SK-MEL-5 (cell line): ENCODE measurements at places on chromosomes 4 and X.

DNA sequence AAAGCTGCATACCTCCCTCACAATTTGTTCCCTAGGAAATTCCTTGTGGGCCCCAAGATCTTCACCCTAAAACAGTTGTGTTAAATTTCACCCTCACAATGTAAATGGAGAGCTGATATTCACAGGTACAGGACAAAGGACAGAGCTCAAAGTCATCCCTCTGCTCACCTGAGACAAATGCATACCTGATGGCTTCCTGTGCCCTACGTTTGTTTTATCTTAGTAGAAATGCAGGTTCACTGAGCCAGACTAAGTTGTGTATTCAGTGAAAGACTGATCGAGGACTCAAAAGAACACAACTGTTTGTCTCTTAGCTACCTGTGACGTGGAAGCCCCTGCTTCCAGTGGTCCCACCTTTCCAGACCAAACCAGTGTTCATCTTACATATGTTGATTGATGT is 53.6 kb downstream of the TRMT44 start:
- DNase-seq = no peak

DNA sequence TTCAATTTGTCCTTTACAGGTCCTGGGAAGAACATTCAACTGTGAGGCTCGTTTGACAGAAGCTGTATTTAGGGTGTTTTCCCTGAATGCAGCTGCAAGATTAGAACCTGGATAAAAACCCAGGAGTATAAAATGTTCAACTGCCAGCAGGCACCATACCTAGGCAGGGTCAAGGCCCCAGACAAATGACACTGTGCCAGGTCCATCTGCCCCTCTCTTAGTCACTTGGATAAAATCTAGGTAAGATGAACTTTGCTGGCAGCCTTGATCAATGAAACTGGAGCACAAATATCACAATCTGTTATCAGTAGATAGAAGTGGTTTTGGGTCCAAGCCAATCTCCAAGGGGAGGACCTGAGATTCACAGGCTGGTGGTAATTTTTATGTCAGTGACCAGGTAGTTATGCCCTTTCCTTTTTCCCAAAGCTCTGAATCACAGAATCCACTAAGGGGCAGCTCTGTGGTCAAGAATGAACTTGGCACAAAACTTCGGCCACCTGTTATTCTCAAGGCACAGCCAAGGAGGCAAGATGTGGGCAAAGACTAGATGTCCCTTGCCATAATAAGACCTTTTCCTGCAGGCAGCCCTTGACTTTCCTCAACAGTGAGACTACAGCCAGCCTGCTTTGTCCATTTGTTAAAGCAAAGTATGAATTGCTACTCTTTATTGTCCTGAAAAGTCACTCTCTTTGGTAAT is 501.0 kb downstream of the PPARGC1A start:
- DNase-seq = no peak

- DNase-seq = no peak
These were observed 115.0 kb upstream of the LDB2 start for GRCh38 chr4:17013382-17014006.

DNA sequence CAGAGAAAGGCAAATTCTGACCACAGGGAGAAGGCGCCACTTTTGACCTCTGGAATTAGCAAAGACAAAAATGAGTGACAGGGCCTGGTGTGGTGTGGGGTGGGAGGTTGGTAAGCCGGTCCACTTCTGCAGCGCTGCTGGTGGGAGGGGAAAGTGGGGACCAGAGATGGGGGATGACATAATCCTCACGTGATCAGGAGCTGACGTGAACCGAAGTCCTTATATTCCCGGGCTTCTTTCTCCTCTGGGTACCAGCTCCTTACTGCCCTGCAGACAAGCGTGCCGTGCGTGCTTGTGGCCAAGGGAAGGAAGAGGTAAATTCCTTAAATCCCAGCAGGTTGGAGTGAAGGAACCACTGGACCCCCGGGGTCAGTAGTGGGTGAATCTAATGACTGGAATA is at the start of gene TCEAL7:
Gene TCEAL7 (plus strand): TSS at position 249 of the 400 bp plus-strand sequence. CDS start 1,165 bp downstream, outside the sequence.
- no peak for DNase-seq

- no peak for DNase-seq
These were observed 136.9 kb upstream of the ZIC3 start for GRCh38 chrX:137428766-137429591.

DNA sequence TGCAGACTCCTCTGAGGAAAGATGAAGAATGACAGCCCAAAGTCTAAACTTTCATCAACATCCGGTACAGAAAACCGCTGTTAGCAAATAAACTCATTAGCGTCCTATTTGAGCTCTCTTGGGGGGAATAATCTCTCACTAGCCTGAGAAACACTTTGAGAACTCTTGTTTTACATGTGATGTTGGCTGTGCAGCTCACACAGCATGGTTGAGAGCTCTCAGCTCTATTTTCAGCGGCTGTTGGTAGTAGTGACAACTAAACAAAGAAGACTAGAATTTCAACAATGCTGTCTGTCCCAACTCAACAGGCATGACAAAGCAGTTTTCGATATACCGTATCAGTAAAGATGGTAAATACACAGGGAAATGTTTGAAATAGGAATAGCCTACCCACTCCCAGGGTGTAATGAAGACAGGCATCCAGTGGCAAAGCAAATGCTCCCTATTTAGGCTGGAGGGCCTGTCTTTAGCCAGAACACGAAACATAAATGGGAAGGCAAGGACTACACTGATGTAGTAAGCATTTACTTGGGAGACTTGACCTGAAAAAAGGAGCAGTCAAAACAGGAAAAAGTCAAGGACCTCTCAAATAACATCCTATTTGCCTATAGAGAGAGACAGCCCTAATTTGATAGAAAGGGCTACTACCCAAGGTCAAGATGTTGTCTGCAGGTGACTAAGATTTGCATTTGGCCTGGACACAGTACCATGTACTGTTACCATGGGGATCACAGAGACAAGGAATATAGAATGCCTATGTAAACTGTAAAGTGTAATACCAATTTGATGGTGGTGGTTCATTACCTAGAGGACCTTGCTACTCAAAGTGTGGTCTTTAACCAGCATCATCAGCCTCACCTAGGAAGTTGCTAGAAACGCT is 60.4 kb downstream of the PPEF2 start:
- no peak for DNase-seq

DNA sequence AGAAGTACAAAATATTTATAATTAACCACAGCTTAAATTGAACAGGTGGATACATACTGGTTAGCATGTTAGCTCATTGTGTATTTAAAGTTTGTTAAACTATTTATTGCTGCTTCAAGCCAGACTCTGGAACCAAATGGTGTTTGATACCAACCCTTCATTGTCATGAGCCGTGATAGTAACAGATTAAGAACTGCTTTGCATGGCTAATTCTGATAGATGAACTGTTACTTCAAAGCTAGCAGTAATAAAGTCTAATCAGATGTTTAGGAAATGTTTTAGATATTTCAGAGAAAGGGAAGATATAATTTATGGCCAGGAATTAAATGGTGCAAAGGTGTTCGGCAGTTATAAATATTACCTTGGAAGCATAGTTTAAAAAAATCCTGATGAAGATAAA is 676.1 kb upstream of the ATOH1 start:
- DNase-seq = no peak

DNA sequence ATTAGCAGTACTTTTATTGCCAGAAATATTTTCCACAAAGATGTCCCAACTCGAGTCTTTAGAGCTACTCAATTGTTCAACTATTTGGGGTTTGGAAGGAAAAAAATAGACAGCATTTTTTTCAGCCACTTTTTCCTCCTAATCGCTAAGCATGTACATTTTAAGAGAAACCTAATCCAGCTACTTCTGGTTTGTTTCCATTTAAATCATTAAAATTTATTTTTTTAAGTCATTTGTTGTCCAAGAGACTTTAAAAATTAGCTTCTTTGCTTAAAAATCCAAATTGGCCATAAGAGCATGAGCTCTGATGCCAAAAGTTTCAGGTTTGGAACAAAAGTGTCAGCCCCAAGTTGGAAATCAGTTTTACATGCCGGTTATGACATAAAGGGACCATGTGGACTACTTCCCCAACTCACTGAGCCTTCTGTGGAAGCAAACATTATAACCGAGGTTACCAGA is 186.3 kb upstream of the INTU start:
- DNase-seq = no peak

GRCh38 chr4:55675196-55675793 is 39.2 kb upstream of the NMU start:
- no peak for DNase-seq

GRCh38 chr4:153585026-153585425 is 99.1 kb upstream of the TLR2 start:
- DNase-seq = no peak

GRCh38 chr4:2468456-2469191 is at the start of gene RNF4:
RNF4 (plus strand) TSS chr4:2469106; CDS start chr4:2490494, 21,388 bp downstream.
- DNase-seq = peak; percentile 94

GRCh38 chrX:50103176-50103575 is 97.6 kb downstream of the AKAP4 start:
- no peak for DNase-seq

- DNase-seq = peak; percentile 70
These were observed 444.7 kb downstream of the IQCM start for GRCh38 chr4:149370785-149371420.

GRCh38 chr4:106985830-106986229 is 50.3 kb downstream of the DKK2 start:
- no peak for DNase-seq

DNA sequence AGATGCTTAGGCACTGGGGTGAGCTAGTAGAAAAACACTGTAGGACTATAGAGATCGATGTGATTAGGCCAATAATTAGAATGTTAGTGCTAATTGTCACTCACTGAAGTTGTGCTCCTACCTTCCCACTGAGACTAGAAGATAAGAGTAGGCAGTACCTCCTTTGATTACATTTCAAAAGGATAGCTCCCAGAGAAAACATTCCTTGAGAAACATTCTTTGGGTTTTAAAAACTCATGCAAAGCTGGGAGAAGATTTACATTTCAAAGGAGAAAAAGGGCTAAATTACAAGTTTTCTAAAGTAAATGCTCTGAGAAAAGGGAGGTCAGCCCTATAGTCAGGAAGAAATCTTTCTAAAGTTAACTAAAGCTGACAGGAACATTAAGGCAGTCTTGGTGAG is 860.3 kb upstream of the NDST4 start:
- no peak for DNase-seq

GRCh38 chr4:140213749-140214148 is 59.8 kb upstream of the MAML3 start:
- no peak for DNase-seq

GRCh38 chrX:4588893-4589292 is 875.4 kb upstream of the PRKX start:
- no peak for DNase-seq

DNA sequence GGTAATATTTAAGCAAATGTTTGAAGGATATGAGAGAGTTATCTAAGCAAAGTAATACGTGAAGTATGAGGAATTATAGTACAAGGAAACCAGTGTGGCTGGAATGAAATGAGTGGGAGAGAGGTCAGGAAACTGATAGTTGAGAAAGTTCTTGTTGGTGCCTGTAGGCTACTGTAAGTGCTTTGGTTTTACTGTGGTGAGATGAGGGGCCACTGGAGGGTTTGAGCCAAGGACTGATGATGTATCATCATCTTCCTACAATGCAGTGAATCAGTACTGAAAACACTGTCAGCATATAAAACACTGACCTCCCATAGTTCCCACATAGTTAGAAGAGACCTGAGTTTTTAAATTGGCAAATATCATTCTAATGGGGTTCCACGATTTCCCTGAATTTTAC is 367.5 kb upstream of the CTSO start:
- DNase-seq = no peak

GRCh38 chr4:131159261-131159660 is 1989.8 kb upstream of the PCDH10 start:
- no peak for DNase-seq

DNA sequence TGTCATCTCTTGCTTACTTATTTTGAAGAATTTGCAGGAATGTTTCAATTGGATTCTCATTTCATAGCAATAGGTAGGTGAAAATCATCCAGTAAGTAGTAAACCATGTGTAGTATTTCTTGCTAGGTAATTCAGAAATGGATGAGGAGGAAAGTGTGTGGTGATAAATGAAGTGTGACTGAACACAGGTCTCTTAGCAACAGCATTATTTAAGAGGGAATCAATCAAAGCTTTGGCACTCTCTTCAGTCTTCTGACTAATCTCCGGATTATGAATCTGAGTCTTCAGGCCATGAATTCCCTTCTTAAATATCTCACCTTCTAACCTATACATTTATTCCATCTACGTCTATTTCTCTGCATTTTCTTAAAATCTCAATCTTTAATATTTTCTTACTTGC is 55.8 kb upstream of the ARHGAP24 start:
- no peak for DNase-seq

- no peak for DNase-seq
These were observed 110.4 kb downstream of the LRBA start for GRCh38 chr4:150904671-150905070.

DNA sequence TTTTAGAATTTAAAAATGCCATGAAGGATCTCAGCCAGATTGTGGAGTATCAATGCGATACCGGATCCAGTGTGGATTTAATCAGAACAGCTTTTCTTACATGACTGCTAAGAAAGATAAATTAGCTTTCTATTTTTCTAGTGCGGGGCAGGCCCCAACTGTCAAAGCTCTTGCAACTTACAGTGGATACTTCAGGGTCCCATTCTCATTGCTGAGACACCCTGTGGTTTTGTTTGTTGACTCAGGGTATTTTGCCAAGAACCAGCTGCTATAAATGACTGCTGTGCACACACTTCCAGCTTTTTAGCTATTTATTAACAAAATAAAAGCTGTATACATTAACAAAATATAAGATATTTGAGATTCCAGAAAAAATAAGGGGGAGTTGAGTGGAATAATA is 166.4 kb downstream of the DCLK2 start:
- no peak for DNase-seq
